ENCODE measurements at places on chromosomes 11 and 22.

DNA sequence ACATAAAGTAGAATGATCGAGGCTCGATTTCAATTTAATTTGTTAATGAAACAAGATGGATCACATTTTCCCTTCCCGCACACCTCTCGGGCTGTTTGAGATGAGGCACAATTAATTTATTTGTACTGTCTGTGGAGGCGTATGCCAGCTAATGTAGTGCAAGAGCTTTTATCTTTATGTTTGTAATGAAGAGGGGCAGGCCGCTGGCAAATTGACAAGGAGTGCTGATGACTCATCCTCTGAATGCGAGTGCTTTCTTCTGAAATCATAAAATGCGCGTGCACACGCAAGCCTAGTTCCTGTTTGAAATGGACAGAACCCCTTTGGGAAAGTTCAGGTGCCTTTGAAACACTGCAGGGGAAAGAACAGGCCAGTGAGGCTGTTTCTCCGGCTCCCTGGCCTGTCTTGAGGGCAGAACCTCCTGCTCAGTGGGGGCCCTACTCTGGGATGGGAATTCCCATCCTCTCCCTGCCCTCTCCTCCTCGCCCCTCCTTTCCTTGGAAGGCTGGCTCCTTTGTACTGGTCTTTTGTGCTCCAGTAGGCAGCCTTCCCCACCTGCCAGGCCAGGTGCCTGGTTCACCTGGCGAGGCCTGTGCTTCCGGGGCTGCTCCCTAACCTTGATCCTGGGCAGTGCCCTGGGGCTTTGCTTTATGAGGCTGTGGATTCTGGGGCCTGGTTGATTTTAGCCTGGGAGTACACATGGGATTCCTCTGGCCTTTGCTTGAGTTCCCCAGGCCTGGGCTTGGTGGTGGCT lies 50.3 kb downstream of the TEAD1 start:
- DNase-seq: peak; percentile 94

DNA sequence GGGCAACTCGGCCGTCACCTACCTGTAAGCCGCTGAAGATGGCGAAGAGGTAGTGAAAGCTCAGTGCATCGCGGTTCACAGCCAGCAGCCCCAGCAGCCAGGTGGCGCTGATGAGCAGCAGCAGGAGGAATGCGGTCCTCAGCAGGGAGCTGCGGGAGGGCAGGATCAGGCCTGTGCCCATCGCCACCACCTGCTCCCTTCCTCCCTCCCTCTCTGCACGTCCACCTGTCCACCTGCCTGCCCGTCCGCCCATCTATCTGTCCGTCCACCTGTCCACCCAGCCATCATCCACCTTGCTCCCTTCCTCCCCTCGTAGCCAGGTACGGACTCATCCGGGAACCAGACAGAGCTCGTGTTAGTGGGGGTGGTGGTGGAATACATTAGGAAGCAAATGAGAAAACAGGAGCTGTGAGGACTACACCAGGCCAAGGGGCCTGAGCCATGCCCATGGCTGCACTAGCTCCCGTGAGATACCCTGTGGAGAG lies 32.2 kb downstream of the TRMU start:
- DNase-seq: peak; percentile 56

DNA sequence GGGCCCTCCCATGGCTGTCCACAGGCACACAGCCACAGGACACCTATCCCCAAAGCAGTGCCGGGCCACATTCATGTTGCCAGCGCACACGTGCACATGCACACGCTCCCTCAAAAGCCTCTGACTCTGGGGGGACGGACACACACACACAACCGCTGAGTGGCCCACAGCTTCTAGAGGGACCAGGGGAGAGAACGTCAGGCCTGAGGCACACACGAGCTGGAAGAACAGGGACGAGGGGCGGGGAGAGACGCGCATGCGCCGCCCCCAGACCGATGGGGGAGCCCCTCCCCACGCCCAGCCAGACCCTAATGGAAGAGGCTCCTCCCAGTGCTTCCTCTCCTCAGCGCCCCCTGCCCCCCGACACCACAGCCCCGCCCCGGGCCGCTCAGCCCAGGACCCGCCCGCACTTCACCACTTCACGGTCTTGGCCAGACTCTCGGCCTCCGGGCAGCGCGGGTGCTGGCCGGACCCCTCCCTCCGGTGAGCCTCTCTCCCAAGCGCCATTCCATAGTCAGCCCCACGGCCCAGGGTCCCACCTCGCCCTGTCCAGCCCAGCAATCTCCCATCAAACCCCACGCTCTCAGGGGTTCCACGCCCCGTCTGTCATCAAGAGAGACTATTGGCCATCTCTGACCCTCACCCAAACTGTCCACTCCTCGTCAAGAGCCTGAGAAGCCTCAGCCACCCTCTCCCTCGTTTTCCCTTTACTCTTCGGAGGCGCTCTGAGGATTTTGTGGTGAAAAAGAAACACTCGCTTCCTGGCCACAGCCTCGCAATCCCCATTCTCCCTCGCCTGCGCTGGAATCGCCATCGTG lies 11.7 kb downstream of the NRXN2 start:
- DNase-seq: no peak

DNA sequence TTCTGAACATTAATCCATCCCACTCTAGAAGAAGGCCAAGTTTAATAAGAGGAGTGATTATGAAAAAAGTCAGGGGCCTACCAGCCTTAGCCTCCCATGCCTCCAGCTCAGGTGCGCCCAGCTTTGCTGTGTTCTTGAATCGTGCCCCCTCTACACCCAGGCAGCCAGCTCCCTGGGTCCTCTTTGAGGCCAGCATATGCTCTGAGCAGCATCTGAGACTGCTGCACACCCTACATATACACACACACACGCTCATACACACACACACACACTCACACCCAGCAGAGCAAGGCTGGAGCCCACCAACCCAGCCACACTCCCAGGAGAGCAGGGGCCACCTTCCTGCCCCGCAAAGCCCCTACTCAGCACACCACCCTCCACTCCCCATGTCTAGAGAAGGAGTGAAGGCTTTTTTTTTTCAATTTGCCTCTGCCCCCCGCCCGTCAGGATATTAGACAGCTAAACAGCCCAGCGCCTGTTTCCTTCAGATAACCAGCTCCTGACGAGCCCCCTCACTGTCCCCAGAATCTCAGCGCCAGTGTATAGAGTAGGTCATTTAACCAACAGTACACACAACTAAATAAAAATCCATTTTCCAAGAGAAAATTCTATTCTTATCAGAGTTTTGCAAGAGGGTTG lies 121.6 kb downstream of the BUD13 start:
- no peak for DNase-seq

DNA sequence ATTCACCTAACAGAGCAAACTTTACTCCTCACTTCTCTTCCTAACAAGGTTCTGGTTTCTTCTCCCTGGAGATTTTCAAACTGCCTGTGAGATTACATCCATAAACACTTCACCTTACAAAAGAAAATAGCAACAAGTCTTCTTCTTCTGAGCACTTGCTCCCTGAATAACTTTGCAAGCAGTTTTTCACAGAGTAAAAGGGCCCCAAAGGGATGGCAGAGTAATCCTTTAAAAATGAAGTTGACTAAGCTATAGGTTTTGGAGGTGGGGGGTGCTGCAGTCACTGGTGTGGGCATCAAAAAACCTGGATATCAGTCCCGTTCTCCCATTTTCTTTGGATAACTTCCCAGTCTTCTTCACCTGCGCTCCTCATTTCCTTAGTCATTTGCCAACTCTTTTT lies 484.9 kb downstream of the MIAT start:
- no peak for DNase-seq

GRCh38 chr11:2752204-2752770 lies 52.5 kb upstream of the KCNQ1OT1 start:
- DNase-seq: peak; percentile 17

- no peak for DNase-seq
These were observed 75.2 kb upstream of the CRTAM start for GRCh38 chr11:122763108-122763507.

DNA sequence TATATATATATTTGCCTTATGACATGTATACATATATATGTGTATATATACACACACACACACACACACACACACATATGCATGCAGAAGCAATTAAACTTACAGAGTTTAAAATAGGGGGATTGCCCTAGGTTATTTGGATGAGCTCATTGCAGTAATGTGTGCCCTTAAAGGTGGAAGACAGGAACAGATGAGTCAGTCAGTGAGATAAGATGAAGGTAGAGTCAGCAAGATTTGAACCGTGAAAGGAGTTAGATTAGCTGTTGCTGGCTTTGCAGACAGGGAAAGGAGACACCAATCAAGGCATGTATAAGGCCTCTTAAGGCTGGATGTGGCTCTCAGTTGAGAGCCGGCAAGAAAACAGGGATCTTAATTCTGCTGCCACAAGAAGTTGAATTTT lies 902.4 kb upstream of the RAG2 start:
- peak; percentile 89 for DNase-seq

DNA sequence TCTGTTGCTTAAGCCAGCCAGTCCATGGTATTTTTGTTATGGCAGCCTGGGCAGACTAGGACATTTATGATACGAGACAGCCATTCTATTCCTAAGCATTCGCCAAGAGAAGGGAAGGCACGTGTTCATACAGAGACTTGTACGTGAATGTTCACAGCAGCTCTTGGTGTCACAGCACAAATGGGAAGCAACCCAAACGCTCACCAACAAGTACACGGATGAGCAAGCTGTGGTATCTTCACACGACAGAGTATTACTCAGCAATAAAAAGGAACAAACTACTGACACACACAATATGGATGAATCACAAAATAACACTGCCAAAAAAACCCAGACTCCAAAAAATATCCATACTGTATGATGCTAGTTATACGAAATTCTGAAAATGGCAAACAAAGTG lies 85.1 kb downstream of the PHF21B start:
- DNase-seq: peak; percentile 4

- DNase-seq: no peak
These were observed 35.3 kb downstream of the BRSK2 start for GRCh38 chr11:1425006-1425405.

- DNase-seq: peak; percentile 67
These were observed 30.2 kb downstream of the C11orf91 start for GRCh38 chr11:33670250-33671011.

DNA sequence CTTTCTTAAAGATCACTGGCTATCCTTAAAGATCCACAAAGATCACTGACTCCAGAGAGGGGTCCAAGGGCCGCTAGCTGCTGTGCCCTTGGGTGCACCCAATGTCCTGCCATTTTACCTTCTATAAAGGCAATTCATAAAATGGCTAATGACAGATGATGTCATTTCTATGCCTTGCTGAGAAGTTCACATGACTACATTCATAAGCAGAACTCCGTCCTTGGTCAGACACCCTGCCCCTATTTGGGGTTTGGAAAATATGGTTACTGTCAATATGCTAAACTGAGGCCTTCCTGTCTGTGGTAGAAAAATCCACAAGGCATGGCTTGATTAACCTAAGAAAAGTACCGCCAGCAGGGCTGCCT lies 60.9 kb upstream of the BMAL1 start:
- no peak for DNase-seq

- peak; percentile 45 for DNase-seq
These were observed 95.0 kb downstream of the SWAP70 start for GRCh38 chr11:9758637-9759518.

DNA sequence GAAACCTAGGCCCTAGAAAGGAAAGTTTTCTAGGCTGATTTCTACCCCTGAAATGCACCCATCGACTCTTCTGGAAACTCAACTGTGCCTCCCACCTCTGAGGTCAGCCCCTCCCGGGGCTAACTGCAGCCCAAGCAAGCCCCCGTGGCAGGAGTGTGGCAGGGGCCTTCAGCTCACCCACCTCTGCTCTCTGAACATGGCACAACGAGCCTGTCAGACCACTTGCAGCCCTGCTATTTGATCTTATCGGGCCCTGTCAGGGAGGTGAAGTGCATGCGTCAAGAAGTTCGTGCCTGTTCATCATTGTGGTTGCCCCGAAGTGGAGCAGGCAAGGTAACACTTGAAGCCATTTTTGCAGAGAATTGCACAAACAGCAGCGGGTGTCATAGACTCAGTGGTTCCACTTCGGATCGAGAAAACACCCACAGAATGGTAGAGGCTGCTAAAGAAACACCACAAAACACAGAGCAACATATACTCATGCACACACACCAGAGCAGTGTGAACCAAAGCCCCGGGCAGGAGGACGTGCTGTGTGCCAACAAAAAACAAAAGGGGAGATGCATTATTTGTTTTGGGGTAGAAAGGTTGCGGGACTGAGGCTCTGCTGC lies 262.7 kb downstream of the ETS1 start:
- DNase-seq: no peak

GRCh38 chr11:131474947-131475346 lies 104.5 kb downstream of the NTM start:
- DNase-seq: no peak

DNA sequence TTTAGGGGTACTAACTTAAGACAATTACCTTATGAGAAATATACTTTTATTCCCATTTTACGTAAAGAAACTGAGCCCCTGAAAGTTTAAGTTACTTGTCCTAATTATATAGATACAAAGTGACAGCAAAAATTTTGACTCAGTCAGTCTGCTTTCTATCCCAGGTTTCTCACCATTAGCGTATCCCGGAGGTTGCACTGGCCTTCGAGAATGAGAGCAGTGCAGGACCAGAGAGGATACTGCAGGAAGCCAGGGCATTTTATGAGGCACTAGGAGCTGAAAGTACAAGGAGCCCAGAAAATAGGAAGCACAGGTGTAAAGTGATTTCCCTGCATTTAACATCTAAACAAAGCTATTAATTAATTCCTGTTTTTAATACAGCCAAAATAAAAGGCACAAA lies 55.4 kb downstream of the GRIA4 start:
- no peak for DNase-seq

DNA sequence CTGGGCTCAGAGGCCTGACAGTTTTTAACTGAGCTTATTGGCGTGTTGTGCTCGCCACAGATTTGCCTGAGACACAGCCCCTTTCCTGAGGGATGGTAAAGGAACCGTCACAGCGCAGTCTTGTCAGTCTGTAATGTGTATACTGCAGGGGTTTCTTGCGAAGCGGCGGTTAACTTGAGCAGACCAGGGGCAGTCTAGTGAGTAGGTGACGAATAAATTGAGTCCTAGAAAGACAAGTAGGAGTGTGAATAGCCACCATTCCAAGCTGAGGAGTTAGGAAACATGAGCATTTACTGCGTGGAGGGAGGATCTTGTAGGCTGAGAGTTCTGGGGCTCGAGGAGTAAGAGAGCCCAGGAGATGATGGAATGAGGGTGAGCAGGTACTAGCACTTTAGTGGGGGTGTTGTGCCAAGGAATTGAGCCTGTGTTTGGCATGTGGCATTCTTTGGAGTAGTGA lies 1.4 kb downstream of the MED15 start:
- DNase-seq: no peak

DNA sequence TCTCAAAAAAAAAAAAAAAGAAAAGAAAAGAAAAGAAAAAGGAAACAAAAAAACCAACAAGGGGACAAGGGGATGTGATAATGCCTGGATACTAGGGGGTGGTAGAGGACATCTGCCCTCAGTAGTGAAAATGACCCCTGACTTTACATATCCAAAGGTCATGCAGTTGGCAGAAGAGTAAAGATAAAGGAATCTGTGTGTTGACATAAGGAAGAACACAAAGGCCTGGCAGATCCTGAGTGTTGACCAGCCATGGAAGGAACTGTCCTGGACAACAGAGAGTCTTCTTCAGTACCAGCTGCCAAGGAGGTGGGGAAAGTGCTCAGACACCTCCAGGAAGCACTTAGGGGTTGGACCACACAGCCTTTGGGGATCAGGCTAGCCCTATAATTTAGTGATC lies 12.6 kb downstream of the SLC43A1 start:
- no peak for DNase-seq

- DNase-seq: no peak
These were observed 16.7 kb downstream of the BCL9L start for GRCh38 chr11:118908901-118909618.

GRCh38 chr11:100861212-100861611 lies 174.1 kb downstream of the ARHGAP42 start:
- DNase-seq: peak; percentile 64
